ENCODE measurements at places on chromosomes 5 and 9.

DNA sequence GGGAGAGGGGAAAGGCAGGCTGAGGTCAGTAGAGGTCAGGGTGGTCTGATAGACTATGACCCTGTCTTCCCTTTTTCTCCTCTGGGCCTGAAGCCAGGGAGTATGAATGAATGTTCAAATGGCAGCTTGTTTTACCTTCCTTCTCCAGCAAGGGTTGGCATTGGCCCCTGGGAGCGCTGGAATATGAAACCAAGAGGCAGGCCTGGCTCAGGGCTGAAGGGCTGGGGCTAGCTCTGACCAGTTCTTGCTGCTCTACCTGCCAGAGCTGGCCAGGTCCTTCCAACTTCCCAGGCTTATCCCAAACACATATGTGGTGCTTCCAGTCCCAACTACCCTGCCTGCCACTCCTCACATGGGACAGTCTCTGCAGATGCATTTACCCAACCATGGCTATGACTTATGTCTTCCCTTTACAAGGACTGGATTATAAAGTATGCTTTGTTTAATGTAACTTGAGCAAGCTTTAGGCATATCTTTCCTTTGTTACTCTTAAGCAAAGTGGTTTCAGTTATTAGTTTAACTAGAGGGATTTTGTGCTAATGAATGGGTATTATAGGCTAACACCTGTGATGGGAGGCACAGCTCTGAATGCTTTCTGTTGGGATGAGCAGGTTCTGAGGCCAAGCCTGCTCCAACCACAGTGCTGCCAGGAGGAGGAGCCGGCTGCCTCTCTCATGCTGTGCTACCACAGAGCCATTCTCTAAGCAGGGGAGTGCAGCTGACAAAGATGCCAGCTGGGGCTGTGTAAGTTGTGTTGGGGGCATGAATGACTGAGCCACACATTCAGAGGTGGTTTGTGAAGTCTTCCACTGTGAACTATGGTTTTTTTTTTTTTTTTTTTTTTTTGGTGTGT, 6.1 kb downstream of the CCNI2 start:
- DNase-seq, result no peak

DNA sequence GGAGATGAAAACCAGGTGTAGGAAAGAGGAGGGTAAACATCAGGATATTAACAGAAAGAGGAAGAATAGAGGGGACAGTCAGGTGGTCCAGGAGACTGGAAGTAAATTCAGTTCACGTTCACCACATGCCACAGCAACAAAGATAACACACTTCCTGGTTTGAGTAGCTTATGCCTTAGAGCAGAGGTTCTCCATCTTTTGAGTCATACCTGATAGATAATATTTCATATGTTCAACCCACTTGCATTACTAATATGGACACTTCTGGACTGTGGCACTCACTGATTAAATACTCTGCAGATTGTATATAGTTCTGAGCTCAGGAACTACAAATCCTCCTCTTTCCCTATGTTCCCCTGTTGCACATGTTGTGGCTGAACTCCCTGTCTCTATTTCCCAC, 179.9 kb upstream of the NR3C1 start:
- no peak for DNase-seq

- DNase-seq, result no peak
Measured at GRCh38 chr5:53766673-53767072, 206.2 kb downstream of the NDUFS4 start.

DNA sequence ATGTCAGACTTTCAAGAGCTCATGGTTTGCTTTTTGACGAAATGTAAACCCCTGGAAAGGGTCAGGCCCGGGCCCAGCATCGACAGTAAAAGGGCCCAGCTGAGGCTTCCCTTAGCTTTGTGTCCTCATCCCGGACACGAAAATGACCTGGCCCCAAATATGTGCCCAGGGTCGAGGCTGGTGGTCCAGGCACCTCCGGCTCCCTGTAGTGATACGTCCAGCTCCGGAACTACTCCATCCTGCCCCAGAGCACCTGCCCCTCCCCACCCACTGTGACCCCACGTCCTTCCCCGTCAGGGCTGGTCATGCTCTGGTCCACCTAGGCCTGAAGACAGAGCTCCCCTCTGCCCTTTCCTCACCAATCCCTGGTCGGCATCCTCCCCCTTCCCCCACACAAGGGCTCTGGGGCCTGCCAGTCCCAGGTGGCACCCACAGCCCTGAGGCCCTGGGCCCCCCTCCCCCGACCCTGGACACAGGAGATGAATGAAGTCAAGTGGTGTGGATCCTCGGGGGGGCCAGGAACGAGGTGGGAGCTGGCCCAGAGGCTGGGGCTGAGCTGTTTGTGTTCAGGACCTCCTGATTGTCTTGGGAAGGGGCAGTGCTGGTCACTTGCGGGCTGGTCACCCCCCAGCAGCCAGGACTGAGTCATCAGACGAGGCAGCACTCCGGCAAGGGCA, 6.2 kb downstream of the OBP2A start:
- no peak for DNase-seq

DNA sequence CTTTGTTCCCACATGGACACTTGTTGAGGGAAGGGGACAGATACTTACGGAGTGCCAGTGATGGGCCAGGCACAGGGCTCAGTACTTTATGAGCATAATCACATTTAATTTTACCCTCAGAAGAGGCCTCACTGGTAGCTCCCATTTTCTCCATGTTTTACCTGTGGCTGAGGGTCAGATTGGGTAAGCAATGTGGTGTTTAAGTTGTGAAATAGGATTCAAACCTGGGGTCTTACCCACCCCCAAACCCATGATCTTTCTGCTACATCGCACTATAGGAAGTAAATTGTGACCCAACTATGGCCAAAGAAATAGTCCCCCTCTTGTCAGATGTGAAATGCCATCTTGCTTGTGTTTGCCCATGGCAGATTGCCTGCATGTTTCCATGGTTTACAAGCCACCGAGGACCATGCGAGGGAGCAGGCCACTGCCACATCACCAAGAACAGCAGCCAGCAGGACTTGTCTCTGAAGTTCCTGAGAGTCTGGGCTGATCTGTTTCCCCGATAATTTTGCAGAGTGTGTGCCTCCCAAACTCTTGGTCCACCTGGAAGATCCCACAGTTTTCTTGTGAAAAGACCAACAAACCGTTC, 95.4 kb downstream of the MACROH2A1 start:
- no peak for DNase-seq

GRCh38 chr9:85155352-85155751, 485.8 kb downstream of the NTRK2 start:
- DNase-seq, result no peak

DNA sequence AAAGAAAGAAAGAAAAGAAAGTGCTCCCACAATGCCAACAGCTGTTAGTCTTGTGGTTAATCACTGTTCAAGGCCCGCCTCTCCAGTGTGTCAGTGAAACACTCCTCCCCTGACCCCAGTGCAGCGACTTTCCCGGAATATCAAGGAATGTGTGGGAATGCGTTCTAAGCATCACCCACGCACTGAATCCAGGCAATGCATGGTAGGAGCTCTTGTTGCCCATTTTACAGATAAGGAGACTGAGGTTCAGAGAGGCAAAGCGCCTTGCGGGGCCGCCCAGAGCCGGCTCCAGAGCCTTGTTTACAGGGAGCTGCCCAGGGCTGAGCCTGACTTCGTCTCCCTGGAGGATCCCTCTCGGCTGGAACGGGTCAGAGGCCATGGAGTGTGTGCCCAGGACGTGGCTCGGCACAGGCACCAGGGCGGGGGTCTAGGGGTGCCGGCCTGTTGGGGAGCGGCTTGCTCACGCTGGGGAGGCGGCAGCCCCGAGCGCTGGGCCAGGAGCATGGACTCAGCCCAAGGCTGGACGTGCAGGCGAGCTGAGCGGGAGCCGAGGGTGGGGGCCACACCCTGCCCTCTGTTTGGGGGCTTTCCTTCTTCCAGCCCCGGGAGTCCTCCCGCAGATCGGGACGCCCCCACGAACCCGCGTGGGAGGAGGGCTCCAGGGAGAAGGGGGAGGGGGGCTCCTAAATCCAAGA, 823 bp downstream of the ST6GALNAC6 start:
- no peak for DNase-seq

DNA sequence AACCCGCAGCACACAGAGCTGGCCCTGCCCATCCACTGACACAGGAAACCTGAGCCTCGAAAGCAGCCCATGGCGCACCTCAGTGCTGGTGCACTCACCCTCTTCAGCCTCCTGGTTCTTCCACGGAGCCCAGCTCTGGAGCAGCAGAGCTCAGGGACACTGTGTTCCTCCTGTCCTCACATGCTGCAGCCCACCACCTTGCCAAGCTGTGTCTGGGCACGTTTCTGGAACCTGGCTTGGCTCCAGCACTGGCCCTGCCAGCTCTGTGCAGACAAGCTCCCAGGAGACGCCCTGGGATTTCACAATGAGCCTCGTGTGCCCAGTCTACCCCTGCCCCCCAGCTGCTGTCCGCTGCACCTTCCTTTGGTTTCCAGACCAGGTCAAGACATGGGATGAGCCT, 119.5 kb downstream of the SYK start:
- no peak for DNase-seq

GRCh38 chr5:74502479-74502950, 138.0 kb downstream of the ENC1 start:
- no peak for DNase-seq

DNA sequence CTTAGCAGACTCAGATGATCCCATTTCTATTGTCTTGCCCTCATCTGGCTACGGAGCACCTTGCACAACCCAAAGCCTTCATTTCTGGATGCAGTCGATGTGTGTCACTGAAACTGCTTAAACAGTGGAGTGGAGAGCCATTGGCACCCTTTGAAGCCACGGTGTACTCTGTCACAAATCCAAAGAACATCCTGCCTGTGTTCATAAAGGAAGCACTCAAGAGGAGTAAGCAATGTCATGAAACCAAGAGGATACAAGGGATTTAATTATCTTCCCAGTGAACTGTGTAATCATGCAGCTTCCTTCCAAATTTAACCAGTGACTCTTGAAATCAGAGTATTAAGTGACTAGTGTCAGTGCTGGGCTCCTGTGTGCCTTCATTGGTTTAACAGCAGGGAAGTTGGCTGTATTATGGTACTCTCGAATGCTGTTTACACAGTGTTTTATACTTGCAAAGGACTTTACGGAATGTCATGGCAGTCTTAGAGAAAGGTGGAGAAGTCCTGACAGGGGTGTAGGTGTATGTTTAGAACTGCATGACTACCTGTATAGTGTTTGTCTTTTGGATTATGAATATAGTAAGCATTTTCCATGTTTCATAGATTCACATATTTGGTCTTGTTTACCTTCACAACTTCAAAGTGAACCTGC, 41.9 kb downstream of the CD180 start:
- DNase-seq, result no peak

GRCh38 chr9:18666348-18666747, 192.4 kb downstream of the ADAMTSL1 start:
- DNase-seq, result no peak

DNA sequence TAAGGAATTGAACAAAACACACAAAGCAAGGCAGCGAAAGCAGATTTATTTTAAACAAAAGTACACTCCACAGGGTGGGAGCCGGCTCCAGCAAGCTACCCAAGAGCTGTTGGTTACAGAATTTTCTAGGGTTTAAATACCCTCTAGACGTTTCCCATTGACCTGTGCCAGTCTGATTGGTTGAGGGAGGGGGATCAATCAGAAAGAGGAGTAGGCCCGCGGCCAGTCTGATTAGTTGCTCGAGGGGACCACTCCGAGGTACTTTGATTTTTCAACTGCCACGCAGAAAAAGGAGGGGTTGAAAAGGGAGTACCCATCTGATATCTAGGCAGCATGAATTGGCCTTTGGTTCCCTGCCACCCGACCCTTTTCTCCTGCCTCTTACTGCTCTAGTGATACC, 998 bp downstream of the SRP19 start:
- DNase-seq, result no peak

DNA sequence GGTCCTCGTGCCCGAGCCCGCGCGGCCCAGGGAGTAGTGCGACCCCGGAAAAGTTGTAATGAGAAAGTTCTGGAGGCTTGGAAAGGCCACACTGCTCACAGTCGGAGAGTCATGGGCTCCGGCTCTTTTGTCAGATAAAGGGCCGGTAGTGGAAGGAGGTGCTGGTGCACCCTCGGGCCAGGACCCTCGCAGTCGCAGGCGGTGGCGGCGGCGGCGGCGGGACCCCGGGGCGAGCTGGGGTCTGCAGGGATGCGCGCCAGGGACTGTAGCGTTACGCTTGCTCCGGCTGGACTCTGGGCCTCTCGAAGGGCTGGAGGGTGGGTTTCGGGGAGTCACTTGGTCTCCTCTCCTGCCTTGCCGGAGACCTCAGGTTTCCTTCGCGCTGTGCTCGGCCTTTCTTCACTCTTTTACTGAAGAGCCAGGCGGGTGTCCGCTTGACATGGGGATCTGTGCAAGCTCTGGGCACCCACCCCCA, 1.5 kb downstream of the RORB start:
- no peak for DNase-seq

GRCh38 chr5:172904643-172905345, 54.4 kb upstream of the RPL26L1 start:
- DNase-seq, result no peak

- DNase-seq, result no peak
Measured at GRCh38 chr5:44539602-44539919, 150.3 kb upstream of the FGF10 start.

DNA sequence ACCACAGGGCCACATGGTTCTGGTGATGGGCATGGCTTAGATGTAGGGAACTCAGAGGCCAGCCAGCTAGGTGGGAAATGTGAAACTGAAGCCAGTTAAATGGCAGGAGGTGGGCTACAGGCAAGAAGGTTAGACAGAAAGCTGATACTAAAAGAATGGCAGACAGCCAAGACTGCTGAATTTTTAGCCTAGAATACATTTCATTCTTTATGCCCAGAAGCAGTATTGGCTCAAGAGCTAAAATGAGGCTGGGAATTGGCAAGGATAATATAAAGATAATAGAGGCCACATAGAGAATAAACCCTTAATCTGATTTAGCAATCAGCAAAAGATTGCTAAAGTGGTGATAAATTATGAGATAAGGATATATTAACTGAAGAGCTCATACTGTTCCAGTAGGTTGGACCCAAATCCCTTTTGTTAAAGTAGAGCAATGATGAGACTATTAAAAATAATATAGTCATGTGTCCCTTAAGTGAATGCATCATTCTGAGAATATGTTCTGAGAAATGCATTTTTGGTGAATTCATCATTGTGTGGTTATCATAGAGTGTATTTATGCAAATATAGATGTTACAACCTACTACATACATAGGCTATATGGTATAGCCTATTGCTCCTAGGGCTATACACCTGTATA, 234.3 kb downstream of the CHSY3 start:
- no peak for DNase-seq

DNA sequence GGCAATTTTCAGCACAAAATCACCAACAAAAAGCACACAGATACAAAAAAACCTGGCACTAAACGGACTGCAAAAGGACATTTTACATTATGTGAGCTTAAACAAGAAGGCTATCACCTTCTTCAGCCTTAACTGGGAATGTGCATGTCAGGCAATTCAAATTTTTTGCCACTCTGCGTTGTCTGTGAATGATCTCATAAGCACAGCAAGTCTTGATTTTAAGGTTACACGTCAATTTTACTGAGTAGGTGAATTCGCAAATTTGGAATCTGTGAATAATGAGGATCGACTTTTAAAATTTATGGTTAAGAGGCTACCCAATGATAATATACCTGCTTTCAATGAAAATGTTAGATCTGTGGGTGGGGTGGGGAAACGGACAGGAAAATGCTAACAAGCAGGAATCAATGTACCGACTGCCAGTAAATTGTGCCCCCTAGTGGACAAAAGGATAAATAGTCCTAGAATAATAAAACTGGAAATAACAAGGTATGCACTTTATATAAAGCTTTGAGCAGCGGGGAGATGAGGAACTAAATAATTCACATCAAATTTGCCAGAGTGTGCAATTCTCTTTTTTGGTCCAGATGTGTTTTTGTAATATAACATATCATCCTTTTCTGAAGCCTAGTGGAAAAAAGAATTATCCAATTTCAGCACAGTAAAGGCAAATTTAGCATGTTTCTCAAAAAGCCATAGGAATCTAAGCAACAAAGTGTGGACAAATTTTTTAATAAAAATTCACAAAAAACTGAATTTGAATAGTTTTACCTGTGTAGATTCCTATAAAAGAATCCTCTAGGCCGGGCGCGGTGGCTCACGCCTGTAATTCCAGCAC, 20.5 kb downstream of the EQTN start:
- no peak for DNase-seq

Data from stimulated activated CD4-positive, alpha-beta T cell treated with anti-CD3 and anti-CD28 coated beads, TNF-alpha, amount 100 ng/mL, for 24 hours (primary cell).